ENCODE measurements at places on chromosomes 3 and 15.
A peak's percentile ranks its signal among the peaks of the same experiment; 100 is the strongest.

- DNase-seq: no peak
Measured at GRCh38 chr3:9859530-9860025, 15.8 kb upstream of the RPUSD3 start.

DNA sequence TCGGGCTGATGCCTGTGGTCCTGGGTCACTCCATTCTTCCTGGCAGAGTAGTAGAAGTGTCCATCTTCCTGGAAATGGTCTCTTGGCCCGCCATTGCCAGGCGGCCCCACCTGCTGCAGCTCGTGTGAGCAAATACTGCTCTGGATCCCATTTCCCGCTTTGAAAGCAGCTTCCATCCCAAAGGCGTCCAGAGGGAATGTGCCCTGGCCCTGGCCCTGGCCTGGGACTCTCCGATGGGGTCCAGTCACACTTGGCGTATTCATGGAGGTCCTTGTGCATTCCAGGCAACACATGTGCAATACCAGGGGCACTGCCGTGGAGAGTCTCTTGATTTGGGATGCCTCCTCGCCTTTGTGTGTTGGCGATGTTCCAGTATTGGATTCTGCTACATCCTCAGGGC, 111.1 kb downstream of the SNRPN start:
- DNase-seq: no peak

DNA sequence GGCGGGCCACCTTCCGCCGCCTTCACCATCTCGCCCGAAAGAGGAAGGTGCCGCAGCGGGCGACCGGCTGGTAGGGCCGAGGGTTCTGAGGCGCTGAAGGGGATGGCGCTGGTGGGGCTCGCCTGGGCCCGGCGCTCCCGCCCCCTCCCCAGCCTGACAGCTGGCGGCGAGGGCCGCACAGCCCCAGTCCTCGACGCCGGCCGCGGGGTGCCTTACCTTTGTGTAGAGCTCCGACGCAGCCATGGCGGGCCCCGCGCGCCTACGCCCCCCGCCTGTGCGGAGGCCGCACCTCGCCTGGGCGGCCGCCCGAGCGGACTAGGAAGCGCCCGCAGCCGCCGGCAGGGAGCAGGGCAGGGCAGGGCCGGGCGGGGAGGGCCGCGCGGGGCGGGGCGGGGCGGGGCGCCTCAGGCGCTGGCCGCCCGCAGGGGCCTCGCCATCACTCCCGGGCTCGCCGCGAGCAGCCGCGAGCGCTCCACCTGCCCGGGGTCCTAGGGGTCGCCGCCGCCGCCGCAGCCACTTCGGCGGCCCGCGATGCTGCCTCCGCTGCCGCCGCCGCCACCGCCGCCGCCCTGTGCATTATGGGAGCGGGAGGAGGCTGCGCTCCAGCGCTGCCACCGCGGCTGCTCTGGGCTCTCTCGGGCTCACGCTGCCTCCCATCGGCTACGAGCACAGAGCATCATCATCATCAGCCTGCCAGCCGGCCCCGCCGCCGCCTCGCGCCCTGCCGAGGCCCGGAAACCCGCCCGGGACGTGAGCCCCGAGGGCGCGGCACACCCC, at the start of gene MYO5A:
Gene MYO5A (minus strand): TSS at position 317 of the 777 bp plus-strand sequence. CDS start 74 bp downstream, at position 243.
- DNase-seq: peak; percentile 76

DNA sequence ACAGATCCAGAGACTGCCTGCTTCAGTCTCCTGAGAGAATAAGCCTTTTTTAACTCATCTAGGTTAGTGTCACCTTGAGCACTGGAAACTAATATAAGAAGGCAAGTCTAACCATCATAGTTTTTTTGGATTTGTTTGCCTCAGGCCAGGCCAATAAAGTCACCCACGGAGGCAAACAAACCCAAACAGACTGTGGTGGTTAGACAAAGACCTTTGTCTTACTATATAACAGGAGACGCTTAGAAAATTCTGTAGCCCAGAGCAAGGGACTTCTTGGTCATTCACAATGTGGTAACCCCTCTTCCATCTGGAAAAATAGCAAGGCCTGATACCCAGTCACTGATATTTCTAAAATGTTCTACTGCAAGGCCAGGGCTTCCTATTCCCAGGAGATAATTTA, 45.3 kb upstream of the PPP2R3A start:
- DNase-seq: no peak

DNA sequence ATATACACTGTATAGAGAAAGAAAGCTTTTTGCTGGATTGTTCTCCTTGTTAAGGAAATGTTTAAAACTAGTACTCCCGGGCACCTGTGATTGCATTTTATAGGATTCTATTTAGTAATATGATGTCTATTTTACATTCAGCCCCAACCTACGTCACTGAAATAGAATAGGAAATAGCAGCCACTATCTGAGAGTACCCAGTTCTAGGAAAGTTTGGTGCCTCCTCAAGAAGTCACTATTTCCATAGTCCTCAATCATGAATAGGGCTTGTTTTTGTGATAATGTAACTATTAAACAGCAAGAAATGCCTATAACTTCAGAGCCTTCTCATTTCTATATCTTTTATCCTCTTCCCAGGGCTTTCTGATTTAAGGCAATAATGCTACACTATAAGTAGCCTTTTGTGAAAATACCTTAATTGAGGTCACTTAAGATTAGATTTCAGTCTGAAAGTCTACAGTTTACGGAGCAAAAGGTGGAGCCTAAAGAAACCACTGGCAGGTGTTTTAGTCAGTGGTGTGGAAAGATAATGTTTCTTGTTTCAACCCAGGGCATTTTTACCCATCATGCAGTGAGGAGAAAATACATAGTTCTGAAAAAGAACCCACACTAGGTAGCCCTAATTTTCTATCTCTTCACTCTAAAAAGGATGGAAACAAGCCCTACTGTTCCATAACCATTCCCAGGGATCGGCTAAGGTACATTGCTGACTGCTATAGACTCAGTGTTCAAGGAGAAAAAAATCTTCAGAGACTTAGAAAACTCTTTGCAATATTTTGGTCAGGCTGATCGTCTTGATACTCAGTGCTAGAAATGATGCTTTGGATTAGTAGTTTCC, 38.7 kb downstream of the TIGIT start:
- no peak for DNase-seq

DNA sequence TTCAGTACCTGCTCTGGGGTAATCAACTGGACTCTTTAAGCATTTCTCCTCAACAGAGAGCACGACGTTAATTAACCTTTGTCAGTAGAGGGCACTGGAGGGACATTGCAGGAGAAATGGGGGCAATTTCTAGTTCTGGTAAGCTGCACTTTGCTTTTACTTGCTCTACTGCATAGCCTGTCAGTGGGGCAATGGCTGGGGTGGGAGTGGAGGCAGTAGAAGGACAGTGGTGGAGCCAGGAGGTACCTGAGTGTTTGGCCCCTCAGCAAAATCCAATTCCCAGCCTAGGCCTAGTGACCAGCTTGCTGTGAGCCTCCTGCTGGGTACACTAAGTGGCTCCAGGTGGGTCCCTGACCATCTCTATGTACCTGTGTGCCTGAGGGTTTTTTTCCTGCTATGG, 18.3 kb upstream of the MED12L start:
- no peak for DNase-seq

DNA sequence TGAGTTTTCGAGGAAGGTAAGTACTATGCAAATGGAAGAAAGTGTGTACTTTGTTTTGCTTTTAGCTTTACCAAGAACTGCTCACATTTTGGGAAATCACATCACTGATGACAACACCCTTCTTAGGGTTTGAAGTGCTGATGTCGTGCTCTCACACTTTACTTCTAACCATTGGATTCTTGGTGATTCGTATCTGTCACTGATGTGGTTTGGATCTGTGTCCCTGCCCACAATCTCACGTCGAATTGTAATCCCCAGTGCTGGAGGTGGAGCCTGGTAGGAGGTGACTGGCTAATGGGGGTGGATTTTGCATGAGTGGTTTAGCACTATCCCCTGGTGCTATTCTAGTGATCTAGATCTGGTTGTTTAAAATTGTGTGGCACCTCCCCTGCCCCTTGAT, 75.4 kb upstream of the RGMA start:
- peak; percentile 4 for DNase-seq

DNA sequence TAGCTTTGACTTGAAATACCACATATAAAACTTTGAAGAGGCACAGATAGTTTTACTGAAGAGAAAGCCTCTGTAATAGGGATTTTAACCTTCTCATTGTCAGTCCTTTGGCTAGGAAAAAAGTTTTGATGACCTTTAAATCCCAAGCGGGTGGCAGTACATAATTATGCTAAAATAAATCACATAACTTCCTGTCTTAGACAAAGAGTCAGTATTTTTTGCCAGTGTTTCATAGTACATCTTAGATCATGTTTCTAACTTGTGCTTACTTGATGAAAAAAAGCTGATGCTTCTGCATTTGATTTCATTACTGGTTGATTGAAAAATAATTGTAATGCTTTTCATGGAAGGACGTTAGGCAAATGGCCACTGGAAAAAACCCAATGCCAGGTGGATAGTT, 5.8 kb downstream of the ST3GAL6 start:
- no peak for DNase-seq

- no peak for DNase-seq
Measured at GRCh38 chr3:52311576-52312119, 4.5 kb upstream of the DNAH1 start.

DNA sequence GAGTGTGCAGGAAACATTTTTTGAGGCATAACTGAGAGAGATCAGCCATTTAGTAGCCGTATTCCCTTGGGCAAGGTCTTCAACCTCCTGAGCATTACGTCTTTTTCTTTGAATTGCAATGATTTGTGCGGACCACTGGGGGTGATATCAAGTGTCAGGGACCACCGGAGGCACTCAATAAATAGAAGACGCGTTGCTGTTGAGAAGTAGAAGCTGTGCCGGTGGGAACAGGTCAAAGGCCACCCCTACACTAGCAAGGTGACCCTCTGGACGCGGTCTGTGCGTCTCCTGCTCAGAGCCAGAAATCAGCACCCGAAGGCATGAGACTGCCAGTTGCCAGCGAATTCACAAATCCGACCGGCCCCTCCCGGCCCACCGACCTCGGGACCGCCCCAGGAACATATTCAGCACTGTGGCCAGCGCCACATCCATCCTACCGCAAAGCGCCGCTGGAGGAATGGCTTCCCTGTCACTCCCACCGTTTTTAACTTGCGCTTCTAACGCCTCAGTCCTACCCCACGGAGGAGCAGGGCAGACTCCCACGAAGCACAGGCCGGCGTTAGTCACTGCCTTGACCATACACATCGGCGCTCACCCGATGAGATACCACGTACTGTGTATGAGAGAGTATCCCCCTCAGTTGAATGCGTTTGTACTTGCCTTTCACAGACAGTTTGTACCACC, 1.4 kb upstream of the GHSR start:
- no peak for DNase-seq

DNA sequence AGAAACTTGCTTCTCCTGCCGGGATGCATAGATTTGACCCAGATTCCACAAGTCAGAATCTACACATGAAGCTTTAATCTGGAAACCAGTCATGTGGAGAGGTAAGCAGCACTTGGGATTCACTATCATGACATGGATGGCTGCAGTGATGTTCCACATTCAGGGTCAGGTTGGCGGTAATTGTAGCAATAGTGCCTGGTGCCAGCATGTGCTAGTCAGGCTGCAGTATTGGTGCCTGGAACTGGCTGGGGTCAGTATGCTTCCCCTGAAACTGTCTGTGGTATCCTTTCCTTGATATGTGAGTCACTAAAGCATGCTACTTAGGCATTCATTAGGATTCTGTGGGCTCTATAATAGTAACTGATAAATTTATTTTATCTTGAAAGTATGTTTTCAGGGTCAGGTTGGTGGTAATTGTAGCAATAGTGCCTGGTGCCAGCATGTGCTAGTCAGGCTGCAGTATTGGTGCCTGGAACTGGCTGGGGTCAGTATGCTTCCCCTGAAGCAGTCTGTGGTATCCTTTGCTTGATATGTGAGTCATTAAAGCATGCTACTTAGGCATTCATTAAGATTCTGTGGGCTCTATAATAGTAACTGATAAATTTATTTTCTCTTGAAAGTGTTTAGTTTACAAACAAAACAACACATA, 1439.2 kb downstream of the ZPLD1 start:
- DNase-seq: no peak

- DNase-seq: no peak
Measured at GRCh38 chr3:87615506-87615905, 339.1 kb upstream of the POU1F1 start.

DNA sequence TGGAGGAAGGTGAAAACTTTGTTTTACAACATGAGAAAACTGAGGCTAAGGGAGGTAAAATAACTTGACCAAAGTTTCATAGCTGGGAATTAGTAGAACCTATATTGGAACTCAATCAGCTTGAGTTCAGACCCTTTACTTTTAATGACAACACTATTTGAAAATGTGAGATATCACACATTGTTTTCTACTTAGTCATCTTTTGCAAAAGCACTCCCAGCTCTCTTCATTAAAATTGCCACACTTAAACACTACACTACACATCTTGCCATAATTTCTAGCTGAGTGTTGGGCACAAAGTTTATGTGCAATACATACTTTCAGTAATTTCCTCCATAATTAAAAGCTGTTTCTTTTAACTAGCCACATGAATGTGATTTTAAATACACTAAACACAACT, 230.4 kb upstream of the DCBLD2 start:
- no peak for DNase-seq

GRCh38 chr3:101163554-101163953, 156.8 kb downstream of the IMPG2 start:
- DNase-seq: no peak

DNA sequence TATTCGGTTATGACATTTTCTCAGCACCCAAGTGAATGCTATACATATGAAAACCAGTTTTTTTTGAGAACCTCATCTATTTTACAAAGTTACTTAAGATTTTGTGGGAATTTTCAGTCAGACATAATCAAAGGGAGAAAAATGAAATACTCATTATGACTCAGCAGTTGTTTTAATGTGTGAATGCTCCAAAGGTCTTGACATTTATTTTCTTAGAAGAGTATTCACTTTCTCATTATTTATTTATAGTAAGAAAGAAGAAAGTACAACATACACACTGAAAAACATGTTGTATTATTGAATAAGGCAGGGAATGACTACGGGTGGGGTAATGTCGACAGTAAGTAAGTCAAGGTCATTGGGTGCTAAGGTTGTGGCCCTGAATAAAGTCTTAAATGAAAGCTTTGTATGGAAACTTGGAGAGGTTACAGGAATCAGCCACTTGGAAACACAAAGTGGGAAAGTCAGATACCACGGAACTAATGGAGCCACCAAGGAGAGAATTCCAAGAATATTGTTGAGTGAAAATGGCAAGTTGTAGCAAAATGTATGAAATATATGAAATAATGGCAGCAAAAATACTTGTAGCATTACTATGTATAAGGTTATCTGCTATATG, 844.5 kb downstream of the TBL1XR1 start:
- DNase-seq: no peak

GRCh38 chr3:170383567-170383966, 26.1 kb downstream of the SKIL start:
- DNase-seq: no peak

DNA sequence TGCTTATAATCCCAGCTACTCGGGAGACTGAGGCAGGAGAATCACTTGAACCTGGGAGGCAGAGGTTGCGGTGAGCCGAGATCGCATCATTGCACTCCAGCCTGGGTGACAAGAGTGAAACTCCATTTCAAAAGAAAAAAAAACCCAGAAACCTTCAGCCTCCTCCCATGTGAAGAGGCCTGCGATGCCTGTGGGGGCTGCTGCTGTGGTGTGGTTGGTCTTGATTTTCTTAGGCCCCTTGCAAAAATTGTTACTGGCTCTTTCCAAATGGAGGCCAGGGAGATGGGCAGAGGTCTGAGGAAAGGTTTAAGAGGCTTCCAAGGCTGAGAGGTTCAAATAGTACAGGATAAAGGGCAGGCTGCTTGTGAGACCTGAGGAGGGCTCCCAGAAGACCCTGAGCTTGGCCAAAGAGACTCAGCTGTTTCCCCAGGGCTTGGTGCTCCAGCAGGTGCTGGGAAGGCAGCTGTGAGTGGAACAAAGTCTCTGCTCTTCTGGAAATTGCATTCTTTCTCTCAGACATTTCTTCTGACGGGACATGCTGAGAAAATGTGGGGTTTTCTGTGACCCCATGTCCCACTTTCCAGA, 18.4 kb downstream of the GCSAM start:
- DNase-seq: no peak

All from activated T-helper 1 cell treated with anti-CD3 and anti-CD28 coated beads, Interleukin-12 subunit alpha, Interleukin-12 subunit beta, Interleukin-2, Interleukin-4 antibody, amounts not matched to agents 30 ng/mL and 10 ng/mL and 1 ng/mL, durations not matched to agents 14 hours and 24 hours and 36 hours (primary cell).